ENCODE measurements at places on chromosomes 11 and 22.

- DNase-seq: no peak
Measured at GRCh38 chr11:12097219-12097618, 13.2 kb upstream of the MICAL2 start.

GRCh38 chr11:63680834-63681320, 423 bp upstream of the RTN3 start:
- no peak for DNase-seq

- DNase-seq: no peak
Measured at GRCh38 chr11:108985945-108986279, 321.0 kb downstream of the DDX10 start.

DNA sequence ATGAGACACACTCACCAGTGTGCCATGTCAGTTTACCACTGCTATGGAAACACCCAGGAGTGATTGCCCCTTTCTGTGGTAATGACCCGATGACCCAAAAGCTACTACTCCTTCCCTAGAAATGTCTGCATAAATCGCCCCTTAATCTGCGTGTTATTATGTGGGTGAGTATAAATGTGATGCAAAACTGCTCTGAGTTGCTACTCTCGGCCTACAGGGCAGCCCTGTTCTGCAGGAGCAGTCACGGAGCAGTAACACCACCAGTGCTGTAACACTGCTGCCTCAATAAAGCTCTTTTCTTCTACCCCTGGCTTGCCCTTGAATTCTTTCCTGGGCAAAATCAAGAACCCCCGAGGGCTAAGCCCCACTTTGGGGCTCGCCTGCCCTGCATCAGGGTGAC, 9.6 kb upstream of the LDLRAD3 start:
- DNase-seq: no peak

- DNase-seq: no peak
Measured at GRCh38 chr22:48333323-48333763, 1494.3 kb downstream of the BRD1 start.

DNA sequence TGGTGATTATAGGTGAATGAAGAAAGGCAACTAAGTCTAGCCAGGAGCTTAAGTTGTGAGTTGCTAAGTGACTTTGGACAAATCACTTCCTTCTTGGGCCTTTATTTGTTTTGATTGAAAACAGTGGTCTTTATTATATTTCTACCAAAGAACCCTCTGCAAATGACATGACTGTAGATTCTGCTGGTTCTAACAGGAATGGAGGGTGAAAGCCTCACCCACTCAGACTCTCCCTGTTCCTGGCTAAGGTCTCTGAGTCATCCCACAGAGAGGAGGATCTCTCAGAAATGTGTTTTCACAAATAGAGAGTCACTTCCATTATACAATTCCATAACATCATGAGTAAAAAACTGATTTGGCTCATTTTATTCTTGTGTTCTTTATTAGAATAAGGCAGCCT, 583.9 kb upstream of the LRRC4C start:
- DNase-seq: no peak

- DNase-seq: no peak
Measured at GRCh38 chr11:122028545-122028944, 87.5 kb downstream of the BLID start.

DNA sequence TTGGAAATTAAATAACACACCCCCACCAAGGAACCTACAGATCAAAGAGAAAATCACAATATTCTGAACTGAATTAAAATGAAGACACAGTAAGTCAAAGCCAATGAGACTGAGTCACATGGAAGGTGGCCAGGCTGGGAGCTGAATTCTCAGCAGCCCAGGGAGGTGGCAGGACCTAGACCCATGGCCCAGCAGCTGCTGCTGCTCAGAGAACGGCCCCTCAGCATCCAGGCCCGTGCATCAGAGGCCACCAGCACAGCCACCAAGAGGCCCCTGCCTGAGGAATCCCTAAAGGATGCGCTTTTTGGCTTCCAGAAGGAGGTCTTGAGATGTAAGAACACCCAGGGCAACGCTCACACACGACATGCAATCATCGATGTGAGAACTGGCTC, 35.0 kb downstream of the TBX1 start:
- no peak for DNase-seq

DNA sequence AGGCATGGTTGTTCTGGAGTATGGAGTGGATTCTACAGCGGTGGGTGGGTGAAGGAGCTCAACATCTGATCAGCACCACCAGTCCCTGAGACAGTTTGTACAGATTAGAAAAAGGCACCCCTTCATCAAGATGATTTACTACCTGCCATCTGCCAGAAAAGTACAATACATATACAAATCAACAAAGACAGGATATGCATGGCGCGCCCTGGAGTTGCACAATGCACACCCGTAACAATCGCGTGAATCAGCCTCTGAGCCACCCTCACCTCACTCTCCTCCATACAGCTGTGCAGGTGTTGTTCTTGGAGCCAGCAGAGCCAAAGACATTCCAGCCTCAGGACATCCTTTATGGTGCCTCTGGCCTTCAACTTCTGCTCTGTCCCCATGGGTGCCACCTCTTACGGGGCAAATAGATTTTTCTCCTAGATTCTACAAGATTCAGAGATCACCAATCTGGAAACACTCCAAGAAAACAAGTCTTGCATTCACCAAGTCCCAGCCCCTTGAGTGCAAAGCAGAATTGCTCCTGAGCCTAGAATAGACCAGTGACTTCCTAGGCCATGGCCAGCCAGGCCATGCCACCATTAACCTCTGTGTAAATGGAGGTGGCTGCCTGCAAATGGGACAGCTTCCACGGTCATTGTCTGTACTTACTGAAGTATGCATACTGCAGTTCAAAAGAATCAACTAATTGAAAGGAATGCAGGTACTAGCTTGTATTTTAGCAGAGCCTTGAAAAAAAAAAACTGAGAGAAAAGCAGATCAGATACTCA, 490.9 kb downstream of the SOX6 start:
- DNase-seq: no peak

DNA sequence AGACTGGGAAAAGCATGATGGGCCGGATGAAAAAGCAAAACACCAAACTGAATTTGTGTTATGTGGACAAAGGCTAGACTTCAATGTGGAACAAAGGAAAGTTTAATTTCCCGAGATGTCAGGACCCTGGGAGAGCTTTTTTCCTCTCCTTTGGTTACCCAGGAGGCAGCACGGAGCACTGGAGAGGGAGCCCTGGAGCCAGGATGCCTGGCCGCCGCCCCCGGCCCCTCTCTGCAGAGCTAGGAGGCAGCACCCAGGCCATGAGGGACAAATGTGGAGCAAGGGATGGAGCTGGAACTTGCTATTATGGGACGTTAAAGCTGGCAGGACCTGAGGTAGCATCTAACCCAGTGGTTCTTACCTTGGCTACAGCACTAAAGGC, 108.9 kb downstream of the MORC2 start:
- DNase-seq: no peak

DNA sequence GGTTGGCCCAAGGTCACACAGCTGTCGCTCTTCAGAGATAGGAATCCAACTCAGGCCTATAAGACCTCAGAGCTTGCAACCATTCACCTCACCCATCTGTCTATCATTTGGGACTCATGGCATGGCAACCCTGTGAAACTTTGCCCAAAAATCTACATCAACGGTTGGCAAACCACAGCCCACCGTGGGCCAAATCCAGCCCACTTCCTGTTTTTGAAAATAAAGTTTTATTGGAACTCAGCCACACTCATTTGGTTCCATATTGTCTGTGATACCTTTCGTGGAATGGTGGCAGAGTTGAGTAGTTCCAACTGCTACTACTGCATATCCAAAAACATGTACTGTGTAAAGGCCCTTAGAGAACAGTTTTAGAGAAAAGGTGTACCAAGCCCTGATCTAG, 307.8 kb downstream of the MN1 start:
- DNase-seq: no peak

GRCh38 chr11:111761036-111761435, 5.2 kb downstream of the PPP2R1B start:
- DNase-seq: no peak

- no peak for DNase-seq
Measured at GRCh38 chr11:125070699-125071254, 7.7 kb downstream of the SLC37A2 start.

DNA sequence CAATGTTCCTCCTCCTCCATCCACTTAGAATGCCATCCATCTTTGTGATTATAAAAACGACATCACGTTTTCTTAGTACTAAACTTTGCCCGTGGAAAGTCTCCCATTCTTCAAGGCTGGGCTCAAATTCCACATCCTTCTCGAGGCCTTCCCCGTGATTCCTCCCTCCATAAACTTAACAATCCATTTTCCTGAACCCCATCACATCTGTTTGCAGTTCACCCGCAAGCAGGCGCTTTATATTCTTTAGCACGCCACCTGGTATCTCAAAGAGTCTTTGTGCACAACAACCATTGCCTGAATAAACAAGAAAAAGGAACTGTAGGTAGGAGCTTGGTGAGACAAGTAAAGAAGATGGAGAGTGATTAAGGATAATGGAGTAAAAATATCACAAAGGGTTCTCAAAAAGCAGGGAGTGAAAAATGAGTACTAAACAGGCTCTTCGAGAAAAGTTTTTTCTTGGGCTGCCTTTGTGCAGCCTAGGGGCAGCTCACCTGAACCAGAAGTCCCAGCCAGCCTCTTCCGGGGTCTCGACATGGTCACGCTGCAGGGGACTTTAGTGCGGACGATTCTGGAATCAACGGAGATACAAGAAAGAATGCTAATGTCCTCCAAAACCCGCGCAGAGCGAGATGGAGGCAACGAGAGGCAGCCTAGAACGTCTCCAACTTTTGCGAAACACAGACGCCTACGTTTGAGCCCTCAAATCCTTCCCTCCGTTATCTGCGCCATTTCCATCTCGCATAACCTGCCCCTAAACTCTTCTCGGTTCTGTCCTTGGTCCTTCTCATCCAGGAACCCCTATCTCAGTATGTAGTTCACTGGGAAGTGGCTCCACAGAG, 585 bp downstream of the THYN1 start:
- DNase-seq: no peak

DNA sequence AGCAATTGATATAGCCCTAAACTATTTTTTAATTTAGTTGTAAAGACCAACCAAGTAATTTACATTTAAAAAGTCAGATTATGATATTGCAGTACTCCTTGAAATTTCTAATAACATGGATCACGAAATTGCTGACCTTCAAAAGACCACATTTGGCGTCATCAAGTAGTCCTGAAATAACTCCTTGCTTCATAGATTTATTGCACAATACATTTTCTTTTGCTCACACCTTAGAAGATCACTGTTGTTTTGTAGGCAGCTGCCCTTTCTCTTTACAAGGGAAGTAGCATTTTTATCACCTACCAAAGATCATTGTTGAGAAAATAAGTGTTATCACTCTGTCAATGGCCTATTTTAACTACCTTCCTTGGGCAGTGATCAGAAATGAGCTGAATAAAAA, 815.8 kb downstream of the METTL15 start:
- no peak for DNase-seq

DNA sequence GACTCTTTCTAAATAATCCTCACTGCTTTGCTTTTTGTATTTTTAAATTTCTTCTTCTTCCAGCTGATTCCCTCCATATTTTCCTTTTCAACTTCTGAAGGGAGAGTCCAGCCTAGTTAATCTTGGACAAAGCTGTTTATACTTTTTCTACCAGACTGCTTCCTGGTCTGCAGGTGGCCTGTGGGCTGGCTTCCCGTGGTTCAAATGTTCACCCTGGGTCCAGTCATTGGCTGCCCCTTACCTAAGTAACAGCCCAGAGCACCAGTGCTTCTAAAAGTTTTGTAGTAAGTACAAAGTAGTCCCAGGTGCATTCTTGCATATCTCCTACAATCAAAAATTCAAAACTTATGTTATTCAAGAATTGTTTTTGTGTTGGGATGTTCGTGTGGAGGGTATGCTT, 19.1 kb downstream of the ZNF143 start:
- no peak for DNase-seq

DNA sequence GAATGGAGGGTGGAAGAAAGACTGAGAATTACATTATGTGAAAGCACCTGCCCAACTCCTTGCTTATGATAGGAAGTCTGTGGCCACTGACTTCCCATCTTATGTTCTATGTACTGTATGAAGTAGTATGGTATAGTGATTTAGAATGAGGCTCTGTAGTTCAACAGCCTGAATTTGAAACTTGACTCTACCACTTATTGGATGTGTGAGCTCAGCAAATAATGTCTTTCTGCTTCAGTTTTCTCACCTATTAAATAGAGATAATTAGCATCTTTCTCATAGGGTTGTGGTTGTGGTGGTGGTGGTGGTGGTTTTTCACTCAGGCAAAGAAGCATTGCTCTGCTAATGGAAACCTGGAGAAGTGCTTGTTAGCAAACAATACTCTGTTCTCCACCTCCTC, 121.6 kb downstream of the PAX6 start:
- DNase-seq: no peak

DNA sequence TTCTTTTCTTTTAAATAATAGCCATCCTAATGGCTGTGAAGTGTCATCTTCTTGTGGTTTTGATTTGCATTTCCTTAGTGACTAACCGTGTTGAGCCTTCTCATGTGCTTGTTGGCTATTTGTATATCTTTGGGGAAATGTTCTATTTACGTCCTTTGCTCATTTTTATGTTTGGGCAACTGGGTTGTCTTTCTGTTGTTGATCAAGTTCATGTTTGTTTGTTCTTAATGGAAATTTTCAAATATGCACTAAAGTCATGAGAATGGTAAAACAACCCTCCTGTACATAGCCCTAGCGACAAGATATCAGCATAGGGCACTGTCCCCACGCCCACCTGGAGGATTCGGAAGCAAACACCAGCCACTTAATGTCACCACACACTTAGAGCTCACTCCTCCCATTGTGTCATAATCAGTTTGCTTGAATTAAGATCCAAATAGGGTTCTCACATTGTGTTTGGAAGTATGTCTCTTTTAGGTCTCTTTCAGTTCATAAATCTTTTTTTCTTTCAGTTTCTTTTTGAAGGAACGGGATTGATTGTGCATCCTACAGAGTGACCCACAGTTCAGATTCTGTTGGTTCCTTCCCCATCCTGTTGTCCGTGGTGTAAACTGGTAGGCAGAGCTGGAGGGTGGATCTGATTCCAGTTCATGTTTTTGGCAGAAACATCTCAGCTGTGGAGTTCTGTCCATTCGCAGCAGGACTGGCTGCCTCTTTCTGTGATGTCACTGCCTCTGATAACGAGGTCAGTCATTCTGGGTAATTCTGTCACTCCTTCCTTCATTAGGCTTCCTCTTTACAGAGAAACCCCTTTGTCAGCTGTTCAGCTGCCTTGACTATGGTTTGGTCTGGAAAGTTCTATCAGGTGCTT, 26.4 kb upstream of the ADORA2A start:
- DNase-seq: no peak

DNA sequence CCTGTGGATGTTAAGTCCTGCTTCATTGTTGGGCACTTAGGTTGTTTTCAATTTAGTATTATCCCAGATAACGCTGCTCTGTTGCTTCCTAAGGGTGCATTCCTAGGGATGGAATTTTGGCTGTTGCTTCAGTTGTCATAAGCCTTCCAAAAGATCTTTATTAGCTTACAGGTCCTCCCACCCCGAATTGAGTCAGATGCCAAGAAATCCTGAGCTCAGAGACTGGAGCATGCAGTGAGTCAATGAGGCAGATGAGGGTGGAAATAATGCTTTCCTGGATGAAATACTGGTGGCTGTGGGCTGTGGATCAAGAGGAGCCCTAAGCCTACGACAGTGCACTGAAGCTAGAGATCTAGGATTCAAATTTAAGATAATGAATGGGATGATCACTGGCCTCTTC, 10.7 kb upstream of the IL18BP start:
- no peak for DNase-seq

- DNase-seq: no peak
Measured at GRCh38 chr11:128066399-128066798, 521.0 kb downstream of the ETS1 start.

- DNase-seq: no peak
Measured at GRCh38 chr11:105137286-105137685, 2.3 kb downstream of the CARD18 start.
